ENCODE measurements at places on chromosomes 12 and 14.

DNA sequence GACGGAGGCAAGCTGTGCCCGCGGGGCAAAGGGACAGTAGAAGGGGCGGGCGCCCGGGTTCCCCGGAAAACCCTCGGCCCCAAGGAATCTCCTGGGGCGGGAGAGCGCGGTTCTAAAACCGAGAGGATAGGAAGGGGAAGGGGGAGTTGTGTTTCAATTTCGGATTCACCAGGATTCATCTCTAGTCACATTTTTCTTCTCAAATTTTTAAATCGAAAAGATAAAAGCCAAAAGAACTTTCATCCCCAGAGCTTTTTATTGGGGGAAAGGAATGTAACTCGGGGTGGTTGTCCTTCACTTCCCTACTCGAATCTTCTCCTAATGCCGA lies 1.4 kb downstream of the BMP4 start:
- ATAC-seq: no peak

- no peak for ATAC-seq
Measured at GRCh38 chr14:89814126-89814525, 140.4 kb downstream of the EFCAB11 start.

GRCh38 chr12:77504466-77504865 lies 326.2 kb upstream of the NAV3 start:
- ATAC-seq: no peak

- ATAC-seq: no peak
Measured at GRCh38 chr14:34122081-34122480, 171.2 kb upstream of the EGLN3 start.

Measured in motor neuron (in vitro differentiated cells).